Neural progenitor cell (in vitro differentiated cells): ENCODE measurements at places on chromosomes 6 and 20. TPM values are rescaled to one million over a fixed set of nuclear protein-coding genes. Genes with fewer than 3 reads are reported as not detected.

- peak; percentile 17 for DNase-seq
Observed at GRCh38 chr6:66662196-66662595, 955.2 kb upstream of the EYS start.

The SIRPD gene
- total RNA-seq: not detected in 2 replicates

DNA sequence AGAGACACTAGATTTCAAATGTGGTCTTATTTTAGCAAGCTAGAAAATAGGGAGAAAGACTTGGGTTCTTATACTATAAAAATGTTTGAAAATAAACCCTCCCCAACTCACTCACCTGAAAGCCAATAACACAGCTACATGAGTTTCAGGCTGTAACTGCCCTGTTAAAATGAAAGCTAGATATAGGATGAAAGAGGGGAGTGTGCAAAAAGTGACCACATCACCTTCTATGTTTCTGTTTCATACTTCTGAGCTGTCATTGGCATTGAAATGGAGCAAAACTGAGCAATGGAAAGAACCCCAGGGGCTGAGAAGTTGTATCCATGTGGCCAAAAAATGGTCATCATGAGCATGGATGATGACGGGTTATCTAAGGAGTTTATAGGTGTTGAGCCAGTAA is 148.1 kb upstream of the TENT5A start:
- no peak for DNase-seq

The MYH7B gene
- total RNA-seq: 0.03 TPM in 1 of 2 replicates, not detected in the other

GRCh38 chr6:43216200-43216599 is 13.1 kb downstream of the DNPH1 start:
- no peak for DNase-seq

DNA sequence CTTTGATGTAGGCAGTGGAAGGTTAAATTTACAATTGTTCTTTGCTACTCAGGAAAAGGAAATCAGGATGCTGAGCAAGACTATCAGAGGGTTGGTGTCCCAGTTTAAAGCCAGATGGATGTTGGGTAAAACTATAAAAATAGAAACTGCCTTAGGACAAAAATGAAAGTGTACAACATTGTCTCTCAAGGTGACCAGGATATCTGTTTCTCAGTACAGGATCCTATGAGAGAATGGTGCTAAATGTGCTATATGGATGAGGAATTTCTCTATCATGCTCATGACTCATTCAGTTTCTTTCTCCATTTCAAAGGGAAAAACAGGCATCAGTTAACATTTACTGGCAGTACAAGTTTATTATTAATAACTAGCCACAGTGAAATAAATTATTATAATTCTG is 534.2 kb upstream of the GJE1 start:
- no peak for DNase-seq

DNA sequence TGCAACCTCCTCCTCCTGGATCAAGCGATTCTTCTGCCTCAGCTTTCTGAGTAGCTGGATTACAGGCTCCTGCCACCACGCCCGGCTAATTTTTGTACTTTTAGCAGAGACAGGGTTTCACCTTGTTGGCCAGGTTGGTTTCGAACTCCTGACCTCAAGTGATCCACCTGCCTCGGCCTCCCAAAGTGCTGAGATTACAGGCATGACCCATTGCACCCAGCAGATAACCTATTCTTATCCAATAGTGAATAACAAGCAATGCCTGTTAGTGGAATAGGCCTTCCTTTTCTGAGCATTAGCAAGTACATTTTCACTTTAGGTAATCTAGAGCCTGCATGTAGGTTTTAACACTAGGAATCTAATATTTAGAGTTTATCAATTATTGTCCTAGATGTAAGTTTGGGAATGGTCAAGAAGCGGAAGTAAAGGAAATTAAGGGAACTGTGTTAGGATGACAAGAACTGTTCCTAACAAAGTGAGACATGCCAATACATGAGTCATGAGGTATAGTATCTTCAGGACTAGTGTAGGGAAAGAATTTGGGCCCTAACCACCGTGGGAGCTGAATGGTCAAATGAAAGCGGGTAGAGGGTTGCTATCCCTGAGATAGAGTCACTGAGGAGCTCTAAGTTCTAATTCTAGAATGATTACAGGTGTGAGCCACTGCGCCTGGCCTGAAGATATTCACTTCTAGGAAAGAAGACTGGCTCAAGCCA is 15.0 kb downstream of the BLTP3A start:
- DNase-seq: no peak

The BNIP5 gene
- not detected in 2 replicates for total RNA-seq

The SYNGAP1 gene
- total RNA-seq: 14.1 and 29.7 TPM in 2 replicates

DNA sequence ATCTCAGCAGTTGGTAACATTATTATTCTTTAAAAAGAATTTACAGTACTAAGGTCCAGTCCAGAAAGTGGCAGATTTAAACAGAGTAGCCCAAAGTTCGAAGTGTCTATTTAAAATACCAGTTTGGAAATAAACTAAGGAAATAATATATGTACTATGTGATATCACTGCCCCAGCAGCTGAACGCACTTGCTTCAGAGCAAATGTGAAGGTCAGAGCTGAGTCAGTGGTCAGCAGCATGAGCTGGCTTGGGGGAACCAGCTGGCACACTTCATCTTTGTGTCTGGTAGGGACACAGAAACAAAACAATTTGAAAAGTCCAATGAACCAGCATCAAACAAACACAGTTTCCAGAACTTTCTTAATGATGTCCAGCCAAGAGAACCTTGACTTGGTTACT is 15.4 kb downstream of the TMEM14B start:
- DNase-seq: no peak

The BHLHE23 gene
- total RNA-seq: 0.22 TPM in 1 of 2 replicates, not detected in the other

The KIF25 gene
- 1.2 and 1.5 TPM in 2 replicates for total RNA-seq

- DNase-seq: no peak
Observed at GRCh38 chr20:50141018-50141675, 12.4 kb downstream of the PEDS1 start.

- DNase-seq: no peak
Observed at GRCh38 chr6:142548566-142548965, 246.8 kb downstream of the ADGRG6 start.

The NOX3 gene
- not detected in 2 replicates for total RNA-seq

The RPS10 gene
- 4,003 and 4,850 TPM in 2 replicates for total RNA-seq

The PDYN gene
- total RNA-seq: 0.12 and 0.30 TPM in 2 replicates

- DNase-seq: no peak
Observed at GRCh38 chr6:143200167-143200770, 139.6 kb downstream of the AIG1 start.

GRCh38 chr6:53547166-53547810 is 2.4 kb upstream of the GCLC start:
- peak; percentile 48 for DNase-seq

GRCh38 chr20:56440346-56441007 is 27.9 kb upstream of the RTF2 start:
- no peak for DNase-seq

DNA sequence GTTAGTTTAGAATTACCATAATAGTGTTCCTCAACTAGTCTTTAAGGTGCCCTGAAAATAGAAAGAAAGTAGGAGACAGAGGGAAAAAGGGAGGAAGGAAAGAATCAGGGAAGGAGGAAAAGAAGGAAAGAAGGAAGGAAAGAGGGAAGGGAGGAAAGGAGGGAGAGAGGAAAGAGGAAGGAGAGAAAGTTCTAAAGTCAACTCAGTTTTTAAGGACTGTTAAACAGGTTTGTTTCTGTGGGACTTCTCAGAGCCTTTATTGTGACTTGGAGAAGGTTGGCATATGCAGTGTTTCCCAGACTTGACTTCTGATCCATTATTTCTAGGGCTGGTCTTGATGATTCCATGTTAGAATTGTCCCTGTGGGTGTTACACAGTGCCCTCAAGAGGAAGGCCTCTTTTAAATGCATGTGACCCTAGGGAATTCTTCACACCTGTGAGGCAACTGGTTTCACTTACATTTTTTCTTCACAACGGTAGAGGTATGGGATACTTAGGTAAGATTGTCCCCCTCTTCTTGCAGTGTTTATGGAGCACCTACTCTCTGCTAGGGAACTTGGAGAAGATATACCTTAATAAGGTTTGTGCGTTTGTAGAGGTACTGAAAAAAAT is 132.7 kb upstream of the GMDS start:
- DNase-seq: no peak

The GSTA1 gene
- not detected in 2 replicates for total RNA-seq

- DNase-seq: no peak
Observed at GRCh38 chr6:41757931-41758640, 10.9 kb upstream of the PGC start.

The KCNK5 gene
- total RNA-seq: 5.7 and 7.3 TPM in 2 replicates

- no peak for DNase-seq
Observed at GRCh38 chr6:20115246-20115980, 96.9 kb downstream of the MBOAT1 start.

The GGTLC1 gene
- not detected in 2 replicates for total RNA-seq

The C6orf58 gene
- total RNA-seq: not detected in 2 replicates

- peak; percentile 16 for DNase-seq
Observed at GRCh38 chr6:4794140-4794707, 18.0 kb downstream of the CDYL start.

The EGFL8 gene
- total RNA-seq: 3.8 and 16.1 TPM in 2 replicates

- no peak for DNase-seq
Observed at GRCh38 chr6:41717392-41717736, 18.0 kb downstream of the TFEB start.

- DNase-seq: peak; percentile 75
Observed at GRCh38 chr6:35024551-35025054, 116.5 kb downstream of the TCP11 start.

The C2 gene
- total RNA-seq: 1.1 and 1.4 TPM in 2 replicates

DNA sequence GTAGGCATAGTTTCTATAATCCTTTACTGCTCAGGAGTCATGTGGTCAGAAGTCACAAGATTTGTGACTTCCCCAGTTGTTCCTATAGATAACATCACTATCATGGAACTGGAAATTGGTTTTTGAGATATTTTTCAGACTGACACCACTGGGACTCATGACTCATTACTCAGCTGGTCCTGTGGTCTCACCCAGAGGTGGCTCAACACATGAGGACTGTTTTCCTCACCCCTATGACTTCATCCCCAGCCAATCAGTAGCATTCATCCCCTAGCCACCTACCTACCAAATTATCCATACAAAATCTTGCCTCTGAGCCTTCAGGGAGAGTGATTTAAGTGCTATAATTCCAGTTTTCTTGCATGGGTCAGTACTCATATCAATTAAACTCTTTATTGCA is 1217.7 kb downstream of the EPHA7 start:
- DNase-seq: no peak

The PBX2 gene
- total RNA-seq: 53.3 and 114 TPM in 2 replicates

The KHDC1 gene
- 7.0 and 13.2 TPM in 2 replicates for total RNA-seq

DNA sequence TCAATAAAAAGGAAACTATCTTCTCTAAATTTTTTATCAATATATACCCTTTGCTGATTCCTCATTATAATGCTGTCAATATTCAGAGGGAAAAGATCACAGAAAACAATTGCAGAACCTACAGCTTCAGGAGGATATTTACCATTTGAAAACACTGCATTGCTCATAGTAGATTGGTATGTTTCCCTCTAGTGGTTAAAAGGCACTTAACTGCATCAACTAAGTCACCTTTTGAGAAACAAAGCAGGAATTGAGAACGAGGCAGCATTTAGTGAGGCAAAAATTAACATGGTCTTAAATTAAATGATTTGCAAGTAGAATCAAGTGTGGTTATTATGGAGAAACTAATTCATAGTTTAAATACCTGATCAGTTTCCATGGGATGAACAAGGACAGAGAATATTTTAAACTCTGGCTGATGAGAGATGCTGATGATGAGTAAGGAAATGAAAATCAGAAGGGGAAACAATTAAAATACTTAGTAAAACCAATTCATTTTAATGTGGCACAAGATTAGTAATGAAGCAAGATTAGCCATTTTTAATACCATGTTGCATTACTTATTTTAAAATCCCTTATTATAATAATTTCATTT is 642.1 kb downstream of the EPHA7 start:
- peak; percentile 50 for DNase-seq

The RBBP8NL gene
- 0.03 TPM in 1 of 2 replicates, not detected in the other for total RNA-seq

DNA sequence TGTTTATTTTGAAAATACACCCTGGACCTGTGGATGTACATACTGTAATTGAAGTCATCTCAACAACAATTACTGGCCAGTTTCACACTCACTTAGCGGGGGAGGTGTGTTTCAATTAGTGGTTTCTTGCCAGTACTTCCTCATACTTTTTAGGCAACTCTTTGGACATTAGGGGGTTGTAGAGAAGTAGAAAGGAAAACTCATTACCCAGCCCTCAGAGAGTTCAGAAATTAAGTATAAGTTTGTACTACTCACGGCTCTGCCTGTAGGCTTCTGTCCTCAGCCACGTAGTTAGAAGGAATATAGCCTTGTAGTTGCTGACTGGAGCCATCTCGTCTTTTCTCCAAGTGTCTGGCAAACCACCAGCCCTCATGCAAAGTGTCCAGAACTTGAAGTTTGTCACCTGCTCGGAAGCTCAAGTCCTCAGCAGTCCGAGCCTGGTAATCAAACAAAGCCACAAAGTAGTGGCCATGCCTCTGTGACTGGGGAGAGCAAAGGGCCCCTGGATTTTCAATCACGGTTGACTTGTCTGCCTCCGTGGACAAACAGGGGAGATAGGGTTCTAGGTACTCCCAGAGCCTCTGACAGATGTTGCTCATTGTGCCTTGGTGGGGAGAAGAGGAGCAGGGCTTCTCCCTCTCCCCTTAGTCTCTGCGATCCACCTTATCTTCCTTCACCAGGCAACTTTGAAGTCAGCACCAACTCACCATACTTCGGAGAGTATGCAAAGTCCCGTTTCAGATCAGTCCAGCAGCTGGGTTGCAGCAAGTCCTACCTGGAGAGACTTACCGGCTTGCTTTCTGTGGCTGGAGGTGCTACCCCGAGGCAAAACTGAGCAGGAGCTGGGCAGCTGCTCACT is 749 bp downstream of the FRK start:
- DNase-seq: no peak

The HUS1B gene
- total RNA-seq: 0.43 TPM in 1 of 2 replicates, not detected in the other

The PRKN gene
- 2.2 and 2.8 TPM in 2 replicates for total RNA-seq

GRCh38 chr20:9032758-9033157 is 36.1 kb upstream of the PLCB4 start:
- no peak for DNase-seq

The SLC35F1 gene
- total RNA-seq: 17.7 and 24.3 TPM in 2 replicates

DNA sequence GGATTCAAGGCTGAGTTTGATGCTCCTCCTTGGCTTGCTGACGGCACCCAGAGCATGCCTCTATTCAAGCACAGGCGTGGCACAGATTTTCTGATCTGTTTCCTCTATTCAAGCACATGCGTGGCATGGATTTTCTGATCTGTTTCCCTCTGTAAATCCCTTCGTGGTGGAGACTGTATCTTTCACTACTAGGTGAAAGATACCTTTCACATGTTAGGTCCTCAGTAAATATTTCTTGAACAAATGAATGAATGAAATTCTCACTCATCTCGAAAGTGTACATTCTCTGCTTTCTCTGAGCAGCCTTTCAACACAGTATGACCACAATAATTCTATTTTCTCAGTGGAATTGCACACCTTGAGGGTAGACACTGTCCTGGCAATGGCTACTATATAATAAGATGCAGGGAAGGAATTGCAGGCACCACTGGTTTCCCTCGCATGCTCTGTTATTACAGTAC is 72.6 kb upstream of the F13A1 start:
- no peak for DNase-seq

DNA sequence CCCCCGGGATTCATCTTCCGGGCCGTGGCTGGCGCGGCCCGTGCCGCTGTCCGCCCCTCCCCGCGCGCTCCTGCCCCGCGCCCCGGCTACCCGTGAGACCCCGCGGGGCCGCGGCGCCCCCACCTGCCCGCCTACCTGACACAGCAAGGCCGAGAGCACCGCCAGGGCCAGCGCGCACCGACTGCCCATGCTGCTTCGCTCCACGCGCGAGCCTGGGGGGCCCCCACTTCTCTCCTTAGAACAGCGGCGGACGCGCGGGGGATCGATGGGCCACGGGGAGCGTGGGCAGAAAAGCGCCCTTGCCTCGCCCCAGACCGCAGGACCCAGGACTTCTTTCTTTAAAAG is 955 bp downstream of the DLL1 start:
- no peak for DNase-seq
